ENCODE measurements at places on chromosomes 11 and 22.

DNA sequence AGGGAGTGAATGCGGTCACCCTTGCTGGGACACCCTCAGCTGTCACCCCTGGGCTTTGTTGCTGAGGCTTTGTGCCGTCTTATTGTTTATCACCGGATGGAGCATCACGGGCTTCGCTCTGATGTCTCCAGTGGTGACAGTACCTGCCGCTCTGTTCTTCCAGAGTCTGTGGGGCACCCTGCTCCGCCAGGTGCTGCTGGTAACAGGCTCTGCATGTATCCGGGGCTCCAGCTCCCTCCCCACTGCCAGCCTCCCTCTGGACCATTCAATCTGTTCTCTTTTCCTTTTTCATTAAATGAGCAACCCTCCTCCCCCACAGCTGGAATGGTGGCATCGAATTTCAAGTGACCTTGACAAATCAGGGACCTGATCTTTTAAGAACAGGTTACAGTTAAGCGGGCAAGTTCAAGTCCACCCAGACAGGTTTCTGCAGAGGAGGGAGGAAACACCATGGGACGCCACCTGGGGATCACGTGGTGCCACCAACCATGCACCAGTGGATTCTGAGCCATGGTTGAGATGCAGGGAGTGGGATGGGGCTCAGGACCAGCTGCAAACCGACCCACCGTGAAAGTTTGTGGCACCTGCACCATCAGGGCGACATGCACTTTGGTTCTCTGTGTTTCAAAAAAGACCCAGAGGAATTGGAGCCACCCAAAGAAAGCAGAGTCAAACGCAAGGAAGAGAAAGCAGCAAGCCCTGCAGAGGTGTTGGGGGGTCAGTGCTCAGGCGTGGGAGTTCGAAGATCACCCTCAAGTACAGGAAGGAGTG, 89.3 kb downstream of the BCR start:
- DNase-seq = no peak

- DNase-seq = no peak
Measured at GRCh38 chr22:48442663-48443062, 1385.0 kb downstream of the BRD1 start.

- no peak for DNase-seq
Measured at GRCh38 chr11:30344085-30344484, 21.2 kb downstream of the ARL14EP start.

DNA sequence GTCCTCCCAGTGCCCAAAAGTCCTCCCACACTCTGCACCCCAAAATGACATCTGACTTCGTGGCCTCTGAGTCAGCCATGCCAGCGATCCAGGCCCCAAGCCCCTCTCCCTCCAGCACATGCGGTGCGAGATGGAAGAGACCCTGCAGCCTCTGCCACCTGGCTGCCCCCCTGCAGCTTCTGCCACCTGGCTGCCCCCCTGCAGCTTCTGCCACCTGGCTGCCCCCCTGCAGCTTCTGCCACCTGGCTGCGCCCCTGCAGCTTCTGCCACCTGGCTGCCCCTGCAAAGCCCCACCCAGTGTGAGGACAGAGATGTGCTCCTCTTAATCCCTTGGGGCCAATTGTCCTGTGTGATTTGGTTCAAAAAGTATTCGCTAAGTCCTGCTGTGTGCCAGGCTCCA, 68.0 kb downstream of the WNT7B start:
- no peak for DNase-seq

DNA sequence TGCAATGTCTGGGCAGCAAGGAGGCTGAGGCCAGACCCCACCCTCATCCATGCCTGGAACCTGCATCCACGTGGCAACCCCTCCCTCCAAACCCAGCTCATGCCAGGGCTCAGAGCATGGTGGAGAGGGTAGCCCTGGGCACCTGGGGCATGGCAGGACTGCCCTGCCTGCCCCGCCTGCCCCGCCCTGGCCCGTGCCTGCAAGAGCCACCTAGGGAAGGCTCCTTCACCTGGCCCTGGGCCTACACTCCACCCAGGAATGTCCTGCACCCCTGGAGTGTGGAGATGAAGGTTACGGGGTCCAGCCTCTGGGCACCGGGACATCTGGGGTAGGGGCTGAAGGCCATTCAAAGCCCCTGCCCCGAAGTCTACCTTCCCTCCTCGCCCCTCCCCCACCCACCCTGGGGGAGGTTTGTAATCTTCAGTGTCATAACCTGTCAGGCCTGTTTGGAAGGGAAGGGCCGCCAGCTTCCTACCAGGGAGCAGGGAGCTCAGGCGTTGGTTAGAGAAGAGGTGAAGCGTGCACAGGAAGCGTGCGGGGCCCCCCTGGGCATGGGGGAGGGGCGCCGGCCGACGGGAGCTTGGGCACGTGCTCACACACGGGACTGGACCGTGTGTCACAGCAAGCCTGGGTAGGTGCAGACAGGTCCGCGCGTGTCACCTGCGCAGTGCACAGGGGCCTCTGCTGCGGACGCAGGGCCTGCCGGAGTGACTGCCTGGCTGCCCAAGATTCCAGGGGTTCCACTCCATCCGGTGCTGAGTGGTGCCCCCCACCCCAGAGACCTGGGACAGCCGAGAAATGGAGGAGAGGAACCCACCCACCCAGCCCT, 30.7 kb upstream of the TH start:
- no peak for DNase-seq

DNA sequence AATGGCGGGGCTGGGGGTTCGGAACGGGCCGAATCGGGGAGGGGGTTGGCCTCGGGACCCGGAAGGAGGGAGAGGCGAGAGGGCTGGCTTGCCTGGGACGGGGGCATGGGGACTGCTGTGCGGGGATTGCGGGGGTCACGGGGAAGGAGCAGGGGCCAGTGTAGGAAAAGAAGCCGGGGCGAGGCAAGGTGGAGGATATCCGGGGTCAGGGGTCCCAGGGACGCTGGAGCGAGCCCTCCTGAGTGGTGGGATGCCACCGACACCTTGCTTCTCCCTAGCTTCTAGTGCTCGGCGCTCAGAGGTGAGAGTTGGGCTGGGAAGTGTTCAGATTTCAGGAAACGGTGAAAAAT, 426 bp upstream of the GDPD5 start:
- no peak for DNase-seq

- DNase-seq = no peak
Measured at GRCh38 chr11:75432911-75433321, at the start of gene KLHL35. Gene KLHL35 (minus strand): TSS chr11:75433203. CDS start chr11:75430629, 2,574 bp downstream.

- DNase-seq = no peak
Measured at GRCh38 chr11:88164320-88164719, 10.9 kb downstream of the RAB38 start.

DNA sequence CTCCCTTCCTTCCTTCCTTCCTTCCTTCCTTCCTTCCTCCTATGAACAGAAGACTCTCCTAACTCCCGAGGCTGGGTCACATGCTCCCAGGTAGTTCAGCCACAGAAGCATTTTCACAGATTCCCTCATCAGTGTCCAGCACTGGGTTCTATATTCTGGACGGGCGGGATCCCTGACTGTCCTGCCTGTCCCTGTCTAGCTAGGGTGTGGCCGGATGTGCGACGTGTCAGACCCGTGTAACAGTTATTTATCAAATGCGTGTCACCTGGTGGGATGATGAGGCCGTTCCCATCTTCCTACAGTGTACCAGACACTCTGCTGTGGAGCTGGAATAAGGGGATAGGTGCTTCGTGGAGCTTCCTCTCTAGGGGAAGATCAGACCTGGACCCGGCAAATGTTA, 901.0 kb downstream of the BRD1 start:
- no peak for DNase-seq

DNA sequence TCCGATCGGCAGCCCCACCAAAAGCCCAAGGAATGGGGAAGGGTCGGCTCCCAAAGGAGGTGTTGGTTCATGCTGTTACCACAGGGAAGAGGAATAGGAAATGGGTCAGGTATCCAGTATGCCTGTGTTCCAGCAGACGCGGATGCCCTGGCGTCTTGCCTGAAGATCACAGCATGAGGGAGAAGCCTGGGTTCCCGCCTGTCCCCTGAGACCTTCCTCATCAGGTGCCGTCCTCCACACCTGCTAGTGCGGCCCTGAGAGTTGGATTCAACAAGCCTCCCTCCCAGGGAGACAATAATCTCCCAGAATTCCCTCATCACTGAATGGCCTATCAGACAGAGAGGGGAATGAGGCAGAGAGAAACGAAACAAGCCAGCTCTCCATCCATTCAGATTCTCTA, 92.2 kb downstream of the SPATA19 start:
- DNase-seq = no peak

- no peak for DNase-seq
Measured at GRCh38 chr11:70365544-70365927, 32.8 kb upstream of the CTTN start.

DNA sequence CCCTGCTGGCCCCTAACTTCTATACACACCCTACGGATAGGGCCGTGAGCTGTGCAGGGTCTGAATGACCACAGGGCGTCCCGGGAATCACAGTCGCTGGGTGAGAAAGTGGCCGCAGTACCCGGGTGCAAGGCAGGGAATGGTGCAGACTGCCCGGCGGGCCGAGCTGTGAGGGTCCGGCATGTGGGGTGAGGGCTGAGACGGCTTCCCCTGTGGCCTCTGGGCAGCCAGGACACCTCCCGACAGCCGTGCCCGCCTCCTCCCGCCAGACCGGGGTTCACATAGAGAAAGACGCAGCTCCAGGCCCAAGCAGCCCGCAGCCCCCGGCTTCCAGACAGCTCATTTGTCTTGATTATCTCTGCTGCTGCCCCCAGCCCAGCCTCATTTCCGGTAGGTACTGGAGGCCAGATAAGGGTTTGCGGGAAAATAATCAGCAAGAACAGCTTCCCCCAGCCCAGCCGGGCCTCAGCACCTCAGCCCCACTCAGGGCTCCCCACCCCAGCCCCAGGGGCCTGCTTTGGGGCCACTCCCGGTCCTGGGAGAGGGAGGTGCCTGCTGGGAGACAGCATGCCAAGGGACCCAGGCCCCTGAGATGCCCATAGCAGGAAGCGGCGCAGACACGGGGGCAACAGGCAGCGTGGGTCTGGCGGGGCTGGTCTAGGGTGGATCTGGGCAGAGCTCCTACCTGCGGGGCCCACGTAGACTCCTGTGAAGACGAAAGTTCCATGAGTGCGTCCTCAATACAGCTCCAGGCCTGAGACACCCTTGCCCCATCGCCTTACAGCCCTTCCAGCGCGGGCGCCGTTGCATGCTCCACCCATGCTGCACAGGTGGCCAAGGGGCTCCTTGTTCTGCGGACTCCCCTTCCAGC, 123.1 kb downstream of the BRD1 start:
- DNase-seq = no peak

DNA sequence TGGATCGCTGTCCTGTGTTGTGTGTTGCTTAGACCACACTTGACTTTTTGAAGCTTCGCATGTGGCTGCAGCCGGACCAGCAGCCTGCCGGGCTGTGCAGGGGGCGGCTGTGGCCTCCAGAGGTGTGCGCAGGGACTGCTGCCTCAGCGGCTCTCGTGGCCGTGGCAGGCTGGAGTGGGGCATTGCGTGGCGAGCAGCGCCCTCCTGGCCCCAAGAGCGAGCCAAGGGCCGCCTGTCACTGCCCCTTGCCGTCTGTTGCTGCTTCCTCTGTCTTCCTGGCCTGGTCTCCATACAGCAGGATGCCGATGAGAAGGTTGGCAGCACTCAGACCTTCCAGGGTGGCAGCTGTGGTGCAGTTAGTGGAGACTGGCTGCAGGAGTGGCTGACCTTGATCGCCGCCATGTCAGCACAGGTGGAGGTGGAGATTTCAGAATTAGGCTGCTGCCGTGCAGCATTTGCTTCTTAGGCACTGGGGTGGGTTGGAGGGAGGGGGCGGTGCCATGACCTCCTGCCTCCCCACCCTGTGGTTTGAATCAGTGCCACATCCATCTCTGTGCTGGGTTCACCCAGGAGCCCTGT, 34.0 kb downstream of the MUC6 start:
- no peak for DNase-seq

DNA sequence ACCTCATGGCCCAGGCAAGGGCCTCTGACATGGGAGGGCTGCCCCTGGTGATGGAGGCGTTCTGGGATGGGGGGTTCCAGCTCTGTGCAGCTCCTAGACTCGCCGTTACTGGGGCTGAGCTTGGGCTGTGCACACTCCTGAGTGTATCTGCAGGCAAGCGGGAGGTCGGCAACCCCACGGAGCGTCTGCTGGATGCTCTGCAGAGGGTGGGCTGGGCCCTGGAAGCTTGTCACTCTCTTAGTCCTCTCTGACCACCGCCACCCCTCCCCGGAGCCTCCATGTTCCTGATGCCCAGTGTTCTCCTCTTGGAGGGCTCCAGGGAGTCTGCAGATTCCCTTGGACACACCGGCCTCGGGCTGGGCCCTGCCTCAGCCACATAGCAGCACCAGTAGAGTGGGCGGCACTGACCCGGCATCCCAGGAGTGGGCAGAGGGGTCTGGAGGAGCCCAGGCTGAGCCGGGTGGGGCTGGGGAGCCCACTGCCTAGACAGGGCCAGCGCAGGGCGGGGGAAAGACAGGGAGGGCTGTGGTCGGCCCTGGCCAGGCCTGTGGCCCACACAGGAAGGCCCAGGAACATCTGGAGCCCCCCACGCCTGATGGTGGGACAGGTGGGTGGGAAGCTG, 20.6 kb upstream of the MUC5B start:
- DNase-seq = no peak

DNA sequence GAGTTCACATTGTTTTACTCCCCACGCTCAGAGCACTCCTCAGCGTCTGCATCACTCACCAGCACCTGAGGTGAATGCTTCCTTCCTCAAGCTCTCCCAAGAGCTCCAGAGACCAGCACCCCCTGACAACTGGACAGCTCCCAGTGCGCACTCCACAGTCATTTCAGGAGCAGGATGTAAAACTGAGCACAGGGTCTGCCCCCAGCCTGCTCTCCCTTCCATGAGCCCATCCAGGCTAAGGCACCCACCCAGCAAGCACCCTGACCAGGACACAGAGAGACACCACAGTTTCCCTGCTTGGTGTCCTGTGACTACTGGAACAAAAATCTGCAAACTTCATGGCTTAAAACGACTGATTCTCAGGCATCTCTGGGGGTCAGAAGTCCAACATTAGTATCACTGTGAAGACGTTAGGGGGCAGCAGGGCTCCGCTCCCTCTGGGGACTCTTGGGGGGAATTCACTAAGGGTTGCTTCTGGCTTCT, 3.3 kb downstream of the SCGB1D2 start:
- no peak for DNase-seq

DNA sequence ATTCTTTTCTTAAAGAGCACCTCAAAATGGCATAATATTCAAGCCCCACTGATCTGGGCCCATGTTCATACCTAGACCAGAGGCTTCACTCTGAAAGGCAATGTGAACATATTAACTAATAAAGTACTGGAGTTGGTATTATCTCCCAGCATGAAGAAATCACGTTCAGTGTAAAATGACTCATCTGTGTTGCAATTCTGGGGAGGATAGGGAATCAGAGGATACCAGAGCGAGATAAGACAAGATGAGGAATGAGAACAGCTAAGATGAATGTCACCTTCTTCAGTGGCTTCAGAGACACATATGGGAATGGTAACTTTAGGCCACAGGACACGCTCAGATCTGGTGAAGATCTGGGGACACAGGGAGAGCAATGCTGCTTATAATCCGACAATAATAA, 121.1 kb downstream of the NTM start:
- DNase-seq = no peak

DNA sequence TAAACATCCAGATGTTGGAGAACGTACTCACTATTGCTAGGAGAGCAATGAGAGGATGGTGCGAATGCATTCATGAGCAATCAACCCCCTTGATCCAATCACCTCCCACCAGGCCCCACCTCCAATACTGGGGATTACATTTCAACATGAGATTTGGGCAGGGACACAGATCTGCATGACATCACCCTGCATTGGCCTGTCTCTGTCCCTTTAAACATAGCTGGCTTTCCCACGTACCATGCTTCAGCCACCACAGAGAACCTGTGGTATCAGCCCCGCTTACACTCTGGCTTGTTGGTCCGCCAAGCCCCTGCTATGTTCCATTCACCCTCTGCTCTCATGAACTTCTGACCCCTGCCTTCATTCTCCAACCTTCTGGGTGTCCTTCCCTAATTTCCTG, 157.5 kb upstream of the E2F8 start:
- no peak for DNase-seq

Data from caudate nucleus (tissue), 63 donors.